Activated CD4-positive, CD25-positive, alpha-beta regulatory T cell treated with anti-CD3 and anti-CD28 coated beads, Interleukin-2, amount 50 U/mL, for 72 hours (primary cell): ENCODE measurements at places on chromosomes 4 and X.

- DNase-seq = no peak
These were observed 474.8 kb upstream of the SLIT2 start for GRCh38 chr4:19776929-19777328.

DNA sequence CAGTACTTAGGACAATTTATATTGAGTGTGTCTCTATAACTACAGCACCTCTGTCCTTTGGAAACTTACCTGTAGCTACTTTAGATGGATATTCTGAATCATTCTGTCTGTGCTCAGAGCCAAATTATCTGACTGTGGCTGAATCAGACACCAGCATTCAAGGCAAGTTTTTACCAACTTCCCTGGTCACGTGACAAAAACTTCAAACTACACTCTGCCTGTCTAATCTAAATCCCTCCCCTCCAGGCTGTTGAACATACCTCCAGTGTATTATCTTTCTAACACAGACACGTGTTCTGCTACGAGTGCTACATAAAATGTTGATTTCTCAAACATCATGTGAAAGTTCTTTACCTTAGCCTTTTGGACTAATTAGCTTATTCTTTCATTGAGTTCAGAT lies 641.2 kb upstream of the CPEB2 start:
- no peak for DNase-seq

- DNase-seq = no peak
These were observed 37.5 kb downstream of the HERC3 start for GRCh38 chr4:88629826-88630225.

GRCh38 chr4:111773858-111774257 lies 371.4 kb upstream of the FAM241A start:
- no peak for DNase-seq

DNA sequence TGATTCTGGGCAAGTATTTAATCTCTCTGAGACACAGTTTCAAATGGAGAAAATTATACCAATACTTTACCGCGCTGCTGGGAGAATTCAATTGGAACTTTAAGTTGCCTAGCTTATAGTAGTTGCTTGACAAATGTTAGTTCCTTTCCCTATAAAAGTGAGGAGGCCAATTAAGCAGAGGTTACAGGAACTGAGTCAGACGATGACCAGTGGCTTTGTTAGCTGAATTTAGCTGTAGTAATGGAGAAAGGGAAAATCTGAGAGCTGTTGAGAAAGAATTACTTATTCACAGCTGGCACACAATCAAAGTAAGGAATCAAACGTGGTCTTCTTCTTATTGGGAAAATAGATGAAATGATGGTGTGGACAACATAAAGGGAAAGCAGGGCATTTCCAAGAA lies 29.6 kb downstream of the SMARCA1 start:
- no peak for DNase-seq

DNA sequence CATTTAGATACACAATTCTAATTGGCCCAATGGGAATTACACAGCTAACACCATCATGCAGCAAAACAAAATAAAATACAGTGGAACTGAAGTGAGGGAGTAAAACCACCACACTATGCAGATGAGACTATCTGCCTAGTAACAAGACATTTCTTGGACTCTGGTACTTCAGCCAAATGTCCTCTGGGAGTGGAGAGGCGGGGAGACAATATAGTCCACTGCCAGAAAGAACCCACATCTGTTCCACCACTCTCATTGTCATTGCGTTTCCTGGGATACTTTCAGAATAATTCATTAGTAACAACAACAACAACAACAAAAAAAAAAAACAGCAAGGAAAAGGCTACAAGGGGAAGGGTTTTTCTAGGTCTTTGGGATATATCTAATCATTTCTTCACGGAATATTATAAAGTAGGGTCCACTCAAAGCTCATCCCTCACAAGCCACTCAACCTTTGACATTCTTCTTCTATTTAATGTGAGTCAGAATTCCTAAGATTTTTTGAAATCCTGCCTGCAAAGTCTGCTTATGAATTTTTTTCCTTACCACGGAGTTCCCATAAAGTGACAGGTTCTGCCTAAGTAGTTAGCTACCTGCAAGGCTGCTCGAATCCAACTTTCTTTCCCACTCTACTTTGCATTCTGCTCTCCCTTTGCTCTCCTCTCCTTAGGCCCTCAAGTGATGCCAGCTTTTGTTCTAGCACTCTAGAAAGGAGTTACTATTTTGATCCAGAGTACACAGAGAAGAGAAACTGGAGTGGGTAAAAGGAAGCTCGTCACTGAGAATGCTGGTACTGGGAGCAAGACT lies 254.6 kb downstream of the CHIC1 start:
- DNase-seq = no peak

DNA sequence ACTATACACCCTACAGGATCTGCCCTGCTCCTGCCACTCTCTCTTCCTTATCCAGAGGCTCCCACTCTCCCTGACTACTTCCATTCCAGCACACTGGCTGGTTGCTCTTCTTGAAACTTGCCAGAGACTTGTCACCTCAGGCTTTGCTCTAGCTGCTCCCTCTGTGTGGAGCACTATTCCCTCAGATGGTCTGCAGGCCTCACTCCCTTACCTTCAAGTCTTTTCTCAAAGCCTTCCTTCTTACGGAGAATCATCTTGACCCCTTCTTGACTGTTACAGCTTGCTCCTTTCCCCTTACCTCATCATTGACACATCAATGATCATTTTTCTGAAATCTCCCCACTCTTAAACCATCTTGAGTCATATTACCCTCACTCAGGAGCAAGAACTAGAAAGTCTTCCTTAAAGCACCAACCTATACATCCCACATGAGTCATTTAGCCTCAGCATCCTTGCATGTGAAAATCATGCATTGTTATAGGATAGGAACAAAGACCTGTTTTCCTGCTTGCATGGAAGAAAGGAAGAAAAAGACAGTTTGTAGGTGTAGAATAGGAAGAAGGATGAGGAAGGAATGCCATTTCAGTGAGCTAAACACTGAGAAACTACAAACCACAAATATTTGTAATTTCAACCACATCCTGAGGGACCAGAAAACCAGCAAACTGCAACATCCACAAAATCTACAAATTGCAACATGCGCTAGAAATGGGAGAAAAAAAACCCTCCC lies 55.7 kb downstream of the ANTXR2 start:
- DNase-seq = no peak
